Stimulated activated CD8-positive, alpha-beta memory T cell treated with anti-CD3 and anti-CD28 coated beads, Interleukin-15, amount 100 ng/mL, for 4 hours (primary cell): ENCODE measurements at places on chromosomes 16 and 17.

GRCh38 chr17:45732926-45733505 lies 51.1 kb upstream of the CRHR1 start:
- no peak for DNase-seq

- no peak for DNase-seq
These were observed 12.7 kb upstream of the SPECC1 start for GRCh38 chr17:19996502-19996901.

DNA sequence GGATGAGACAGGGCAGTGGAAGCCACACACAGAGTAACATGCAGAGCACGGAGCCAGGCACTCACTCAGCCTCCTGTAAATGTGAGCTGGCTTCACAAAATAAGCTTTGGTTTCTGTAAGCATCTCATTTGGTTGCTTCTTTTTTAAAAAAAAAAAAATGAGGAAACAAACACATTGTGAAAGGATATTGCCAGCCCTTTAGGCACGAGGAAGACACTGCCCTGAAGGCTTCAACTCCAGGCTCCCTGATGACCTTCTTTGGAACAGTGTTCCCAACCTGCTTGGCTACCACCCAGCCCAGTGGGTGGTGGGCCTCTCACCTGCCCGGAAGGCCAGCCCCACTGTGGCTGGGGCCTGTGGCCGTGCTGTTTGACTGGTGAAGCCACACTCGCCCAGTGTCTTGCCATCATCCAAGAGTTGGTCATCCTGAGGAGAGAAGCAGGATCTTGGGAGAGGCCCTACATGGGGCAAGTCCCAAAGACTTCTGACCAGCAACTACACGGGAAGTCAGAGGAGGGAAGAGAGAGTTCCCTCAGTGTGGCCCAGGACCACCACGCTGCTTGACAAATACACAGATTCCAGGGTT lies 1.9 kb downstream of the ELOB start:
- no peak for DNase-seq

GRCh38 chr16:14300705-14301168 lies 229.6 kb downstream of the MRTFB start:
- DNase-seq, result no peak

DNA sequence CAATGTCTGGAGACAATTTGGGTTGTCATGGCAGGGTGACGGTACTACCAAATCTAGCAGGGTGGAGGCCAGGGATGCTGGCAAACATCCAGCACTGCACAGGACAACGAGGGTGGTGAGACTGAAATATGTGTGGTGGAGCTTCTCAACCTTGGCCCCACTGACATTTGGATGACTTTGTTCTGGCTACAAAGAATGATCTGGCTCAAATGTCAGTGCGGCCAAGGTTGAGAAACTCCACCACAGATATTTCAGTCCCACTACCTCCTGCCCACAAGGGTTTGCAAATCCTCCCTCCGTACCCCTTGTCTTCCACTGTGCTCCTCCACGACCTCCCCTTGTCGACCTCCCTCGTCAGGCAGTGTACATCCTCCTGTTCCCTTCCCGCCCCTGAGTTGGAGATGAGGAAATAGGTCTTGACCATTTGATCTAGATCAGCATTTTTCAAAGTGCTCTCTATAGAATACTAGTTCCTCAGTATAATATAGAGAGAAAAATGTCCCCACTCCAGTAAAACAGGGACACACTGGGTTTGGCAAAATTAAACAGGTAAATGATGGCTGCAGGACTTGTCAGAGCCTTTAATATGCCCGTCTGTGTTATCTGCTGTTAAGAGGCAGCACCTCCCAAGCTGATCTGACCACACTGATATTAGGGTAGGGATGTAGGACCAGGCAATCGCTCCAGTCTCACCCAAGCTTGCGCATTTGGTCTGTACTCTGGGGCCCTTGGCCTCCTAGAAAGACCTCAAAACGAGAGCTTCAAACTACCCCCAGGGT lies 6.8 kb downstream of the OSGIN1 start:
- no peak for DNase-seq

DNA sequence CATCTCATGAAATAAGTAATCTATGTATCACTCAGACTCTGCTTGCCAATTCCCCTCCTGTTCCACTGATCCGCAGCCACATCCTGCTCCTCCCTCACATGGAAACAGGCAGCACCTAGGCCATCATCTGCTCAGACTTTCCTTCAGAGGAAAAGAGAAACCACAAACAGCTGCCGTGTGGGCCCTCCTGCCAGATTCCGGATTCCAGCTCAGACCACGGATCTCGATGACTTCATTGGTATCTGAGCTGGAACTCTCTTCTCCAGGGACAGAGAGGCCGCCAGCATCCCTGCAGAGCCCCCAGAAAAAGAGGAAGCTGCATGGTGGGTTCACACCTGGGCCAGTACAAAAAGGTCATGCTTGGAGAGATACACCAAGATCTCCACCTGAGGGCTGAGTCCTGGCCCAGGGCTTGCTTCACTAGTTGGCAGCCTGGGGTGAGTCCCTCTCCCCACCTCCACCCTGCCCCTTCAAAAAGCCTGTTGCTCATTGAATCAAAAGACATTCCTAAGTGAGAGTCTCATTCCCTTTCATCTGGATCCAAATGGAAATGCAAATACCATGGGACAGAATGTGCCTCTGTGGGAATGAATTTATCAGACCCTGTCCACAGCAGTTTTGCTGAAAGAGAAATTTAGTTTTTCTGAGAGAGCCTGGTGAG lies 47.2 kb downstream of the HOXB1 start:
- DNase-seq, result no peak

DNA sequence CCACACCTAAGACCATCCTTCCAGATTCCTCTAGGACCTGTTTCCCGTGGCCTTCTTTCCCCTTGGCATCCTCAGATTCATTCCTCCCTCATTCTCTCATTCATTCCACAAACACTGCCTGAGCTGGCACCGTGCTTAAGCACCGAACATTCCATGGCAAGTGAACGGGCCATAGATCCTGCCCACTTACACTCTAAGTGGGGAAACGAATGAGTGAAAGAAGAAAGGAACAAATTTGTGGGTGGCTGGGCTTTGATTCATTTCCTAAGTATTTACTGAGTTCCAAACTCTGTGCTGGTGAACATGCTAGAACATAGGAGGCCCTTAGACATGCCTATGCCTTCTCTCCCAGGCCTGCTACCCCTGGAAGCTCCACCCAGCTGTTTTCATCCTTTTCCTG lies 30.0 kb downstream of the SRCIN1 start:
- no peak for DNase-seq

DNA sequence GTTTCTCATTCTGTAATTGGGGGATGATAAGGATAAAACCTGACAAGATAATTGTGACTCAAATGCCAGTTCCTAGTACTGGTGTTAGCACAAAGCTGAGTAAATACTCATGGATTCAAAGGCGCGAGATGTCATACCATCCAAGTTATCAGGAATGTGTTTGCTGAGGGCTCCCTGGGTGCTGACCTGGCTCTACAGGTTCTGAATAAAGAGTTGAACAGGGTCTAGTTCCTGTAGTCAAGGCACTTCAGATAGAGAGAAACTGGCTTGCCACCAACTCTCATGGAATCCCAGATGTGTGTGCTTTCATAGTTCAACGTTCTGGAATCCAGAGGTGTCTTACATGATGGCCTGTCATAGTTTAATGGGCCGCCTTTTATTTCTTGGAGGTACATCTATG lies 141.6 kb downstream of the PRKCA start:
- DNase-seq, result no peak

- DNase-seq, result no peak
These were observed 22.6 kb upstream of the ARHGAP23 start for GRCh38 chr17:38405654-38406053.

- no peak for DNase-seq
These were observed 3.3 kb downstream of the USP43 start for GRCh38 chr17:9648521-9649110.
